Stimulated activated CD8-positive, alpha-beta memory T cell treated with anti-CD3 and anti-CD28 coated beads, Interleukin-7, amount 100 ng/mL, for 1 hour (primary cell): ENCODE measurements at places on chromosomes 3 and 15.

DNA sequence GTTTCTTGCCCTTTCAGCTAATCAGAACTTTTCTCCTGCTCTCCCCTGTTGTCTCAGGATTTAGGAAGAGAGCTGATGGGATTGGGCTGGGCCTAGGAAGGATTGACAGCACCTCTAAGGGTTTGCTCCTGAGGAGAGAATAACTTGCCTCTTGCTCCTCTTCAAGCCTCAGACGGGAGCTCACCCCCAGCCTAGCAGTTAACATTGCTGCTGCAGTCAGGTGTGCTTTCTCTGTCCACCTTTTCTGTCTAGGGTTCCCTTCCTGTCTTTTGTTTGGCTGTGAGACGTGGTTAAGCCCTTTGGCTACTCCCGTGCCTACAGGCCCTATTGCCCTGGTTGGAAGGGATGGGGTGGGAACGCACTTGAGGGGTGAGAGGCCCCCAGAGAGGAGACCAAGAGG, 20.1 kb downstream of the TMEM108 start:
- no peak for DNase-seq

- DNase-seq = no peak
Observed at GRCh38 chr15:29323557-29323956, 53.9 kb upstream of the NSMCE3 start.

DNA sequence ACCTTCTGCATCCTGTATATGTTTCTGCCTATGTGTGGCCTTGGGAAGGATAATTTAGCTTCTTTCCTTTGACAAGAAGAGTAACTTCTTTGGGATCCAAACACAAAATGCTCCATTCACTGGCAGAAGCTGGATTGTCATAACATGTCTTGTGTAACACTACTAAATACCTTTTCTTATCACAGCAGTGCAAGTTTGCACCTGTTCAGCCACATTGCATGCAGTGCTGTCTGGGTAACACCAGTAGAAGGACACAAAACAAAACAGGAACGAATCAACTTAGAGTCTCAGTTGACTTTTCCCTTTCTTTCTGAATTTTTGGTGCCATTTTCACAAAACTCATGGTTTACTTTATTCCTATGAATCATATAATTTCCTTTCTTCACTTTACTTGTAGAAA, 43.6 kb upstream of the TNIK start:
- DNase-seq = no peak

DNA sequence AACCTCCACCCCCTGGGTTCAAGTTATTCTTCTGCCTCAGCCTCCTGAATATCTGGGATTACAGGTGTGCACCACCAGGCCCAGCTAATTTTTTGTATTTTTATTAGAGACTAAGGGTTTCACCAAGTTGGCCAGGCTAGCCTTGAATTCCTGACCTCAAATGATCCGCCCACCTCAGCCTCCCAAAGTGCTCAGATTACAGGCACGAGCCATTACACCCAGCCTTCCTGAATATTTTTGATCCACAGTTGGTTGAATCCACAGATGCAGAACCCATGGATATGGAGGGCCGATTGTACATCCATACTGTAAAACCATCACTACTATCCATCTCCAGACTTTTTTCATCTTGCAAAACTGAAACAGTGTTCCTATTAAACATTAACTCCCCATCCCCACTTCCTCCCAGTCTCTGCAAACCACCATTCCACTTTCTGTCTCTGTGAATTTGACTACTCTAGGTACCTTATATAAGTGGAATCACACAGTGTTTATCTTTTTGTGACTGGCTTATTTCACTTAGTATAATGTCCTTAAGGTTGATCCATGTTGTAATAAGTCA, 8.2 kb upstream of the TMEM62 start:
- DNase-seq = no peak

DNA sequence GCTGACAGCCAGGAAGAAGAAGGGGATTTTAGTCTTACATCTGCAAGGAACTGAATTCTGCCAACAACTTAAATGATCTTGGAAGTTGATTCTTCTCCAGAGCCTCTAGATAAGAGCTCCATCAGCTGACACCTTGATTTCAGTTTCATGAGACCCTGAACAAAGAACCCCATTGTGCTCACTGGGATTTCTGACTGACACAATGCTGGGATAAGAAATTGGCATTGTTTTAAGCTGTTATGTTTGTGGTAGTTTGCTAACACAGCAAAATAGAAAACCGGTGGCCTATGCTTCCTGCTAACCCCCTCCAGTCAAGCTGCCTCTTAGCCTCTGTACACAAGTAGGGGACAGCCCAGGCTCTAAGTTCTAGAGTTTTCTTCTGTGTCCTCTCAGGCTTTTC, 36.2 kb downstream of the MASP1 start:
- no peak for DNase-seq

GRCh38 chr3:40770061-40770460, 245.3 kb downstream of the ZNF621 start:
- no peak for DNase-seq

- DNase-seq = no peak
Observed at GRCh38 chr15:38490242-38490922, 36.5 kb downstream of the FAM98B start.

DNA sequence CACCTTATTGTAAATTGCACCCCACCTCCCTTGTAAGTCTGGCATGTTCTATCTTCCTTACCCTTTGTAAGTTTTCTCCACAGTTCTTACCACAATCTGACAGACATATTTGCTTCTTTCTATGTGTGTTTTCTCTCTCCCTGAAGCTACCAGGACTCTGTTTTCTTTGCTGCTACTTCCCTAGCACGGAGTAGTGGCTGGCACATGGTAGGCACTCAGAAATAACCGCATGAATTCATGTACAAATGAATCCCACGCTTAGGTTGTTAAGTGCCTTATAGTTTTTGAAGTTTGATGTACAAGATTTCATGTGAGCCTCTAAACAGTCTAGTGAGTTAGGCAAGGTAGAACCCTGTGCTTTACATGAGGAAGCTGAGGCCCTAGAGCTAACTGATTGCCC, 178.4 kb upstream of the CTDSPL start:
- no peak for DNase-seq

GRCh38 chr3:133956982-133957381, 61.3 kb upstream of the RAB6B start:
- no peak for DNase-seq

GRCh38 chr3:180403156-180403555, 198.8 kb upstream of the TTC14 start:
- no peak for DNase-seq

GRCh38 chr3:15629860-15630597, 28.5 kb downstream of the BTD start:
- peak; percentile 26 for DNase-seq

DNA sequence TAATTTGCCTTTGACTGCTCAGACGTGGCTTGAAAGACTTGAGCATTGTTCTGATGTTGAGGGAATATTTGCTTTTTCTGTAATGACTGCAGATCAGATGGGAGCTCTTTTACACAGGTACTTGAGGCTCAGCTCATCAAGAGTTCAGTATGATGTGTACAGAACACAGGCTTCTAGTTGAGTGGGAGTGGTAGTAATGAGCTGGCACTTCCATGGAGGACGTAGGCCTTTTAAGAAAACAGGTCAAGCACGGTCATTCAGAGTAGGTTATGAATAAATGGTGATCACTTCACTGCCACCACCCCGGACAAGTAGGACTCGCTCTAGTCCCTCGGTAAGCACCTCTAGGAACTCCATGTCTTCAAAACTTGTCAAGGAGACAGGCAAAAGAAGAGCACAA, 8.8 kb downstream of the EMC4 start:
- DNase-seq = no peak

- DNase-seq = no peak
Observed at GRCh38 chr3:113243071-113243470, 31.7 kb downstream of the BOC start.

DNA sequence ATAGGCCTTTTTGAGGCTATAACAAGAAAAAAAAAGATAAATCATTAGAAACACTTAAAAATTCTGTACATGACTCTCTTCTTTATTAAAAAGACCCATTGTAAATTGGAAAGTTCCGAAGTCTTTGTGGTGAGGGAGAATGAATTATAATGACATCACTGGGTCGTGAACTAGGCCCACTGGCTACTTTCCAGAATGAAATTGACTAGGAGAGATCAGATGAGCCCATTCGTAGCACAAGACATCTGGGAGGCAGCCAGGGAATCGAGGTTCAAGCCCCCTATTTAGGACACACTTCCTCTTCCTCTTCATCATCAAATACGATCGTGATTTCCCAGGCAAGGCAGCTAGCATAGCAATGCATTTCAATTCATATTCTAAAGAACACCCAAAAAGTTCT, 889.8 kb upstream of the NR2F2 start:
- no peak for DNase-seq
